Right kidney (tissue), 9 donors: ENCODE measurements at places on chromosomes 6 and 20.
A peak's percentile ranks its signal among the peaks of the same experiment; 100 is the strongest.

GRCh38 chr6:33107641-33108040 lies 31.9 kb downstream of the HLA-DPB1 start:
- no peak for DNase-seq

GRCh38 chr6:135033238-135033637 lies 21.4 kb downstream of the HBS1L start:
- DNase-seq, result no peak

DNA sequence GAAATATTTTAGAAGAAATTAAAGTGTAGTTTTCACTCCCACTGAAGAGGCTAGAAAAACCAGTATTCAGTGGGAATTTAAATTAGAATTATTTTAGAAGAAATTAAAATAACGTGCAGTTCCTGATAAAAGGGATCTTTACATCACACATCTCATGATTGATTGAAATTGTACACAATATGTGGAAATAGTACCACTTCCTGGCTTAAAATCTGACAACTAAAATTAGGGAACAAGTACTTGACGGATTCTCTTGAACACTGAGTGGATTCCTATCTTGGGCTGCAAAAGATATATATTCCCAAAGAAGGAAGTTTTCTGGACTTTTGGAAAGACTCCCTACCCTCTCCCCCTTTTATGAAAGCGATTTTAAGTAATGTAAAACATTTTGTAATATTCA lies 14.6 kb upstream of the MTCL3 start:
- DNase-seq, result no peak

GRCh38 chr6:83708970-83709747 lies at the start of gene SNAP91:
TSS of gene SNAP91 (minus strand) at chr6:83709101. CDS start at chr6:83707927, 1,174 bp downstream.
- DNase-seq, result peak; percentile 62

- DNase-seq, result no peak
These were observed 187.8 kb downstream of the SASH1 start for GRCh38 chr6:148530394-148530953.

DNA sequence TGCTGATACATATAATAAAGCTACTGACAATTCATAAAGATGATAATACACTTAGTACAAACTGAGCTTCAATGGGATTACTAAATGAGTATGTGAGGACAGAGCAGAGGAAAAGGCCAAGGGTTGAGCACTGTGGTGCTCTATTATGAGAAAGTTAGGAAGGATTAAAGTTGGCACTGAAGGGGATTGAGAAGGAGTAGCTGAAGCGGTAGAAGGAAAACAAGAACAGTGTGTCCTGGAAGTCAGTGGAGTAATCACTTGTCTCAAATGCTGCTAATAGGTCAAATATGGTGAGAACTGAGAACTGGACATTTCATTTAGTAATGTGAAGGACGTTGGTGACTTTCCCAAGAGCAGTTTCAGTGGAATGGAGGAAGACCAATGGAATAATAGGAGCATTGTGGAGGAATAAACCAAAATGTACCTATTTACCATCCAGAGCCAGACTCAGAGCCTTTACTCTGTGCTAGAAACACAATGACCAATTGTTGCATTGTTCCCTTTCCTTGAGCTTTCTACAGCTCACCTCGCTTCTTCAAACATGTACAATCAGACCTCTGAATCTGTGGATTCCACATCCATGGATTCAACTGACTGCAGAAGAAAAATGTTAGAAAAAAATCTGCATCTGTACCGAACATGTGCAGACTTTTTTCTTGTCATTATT lies 255.9 kb downstream of the LAMA2 start:
- no peak for DNase-seq

DNA sequence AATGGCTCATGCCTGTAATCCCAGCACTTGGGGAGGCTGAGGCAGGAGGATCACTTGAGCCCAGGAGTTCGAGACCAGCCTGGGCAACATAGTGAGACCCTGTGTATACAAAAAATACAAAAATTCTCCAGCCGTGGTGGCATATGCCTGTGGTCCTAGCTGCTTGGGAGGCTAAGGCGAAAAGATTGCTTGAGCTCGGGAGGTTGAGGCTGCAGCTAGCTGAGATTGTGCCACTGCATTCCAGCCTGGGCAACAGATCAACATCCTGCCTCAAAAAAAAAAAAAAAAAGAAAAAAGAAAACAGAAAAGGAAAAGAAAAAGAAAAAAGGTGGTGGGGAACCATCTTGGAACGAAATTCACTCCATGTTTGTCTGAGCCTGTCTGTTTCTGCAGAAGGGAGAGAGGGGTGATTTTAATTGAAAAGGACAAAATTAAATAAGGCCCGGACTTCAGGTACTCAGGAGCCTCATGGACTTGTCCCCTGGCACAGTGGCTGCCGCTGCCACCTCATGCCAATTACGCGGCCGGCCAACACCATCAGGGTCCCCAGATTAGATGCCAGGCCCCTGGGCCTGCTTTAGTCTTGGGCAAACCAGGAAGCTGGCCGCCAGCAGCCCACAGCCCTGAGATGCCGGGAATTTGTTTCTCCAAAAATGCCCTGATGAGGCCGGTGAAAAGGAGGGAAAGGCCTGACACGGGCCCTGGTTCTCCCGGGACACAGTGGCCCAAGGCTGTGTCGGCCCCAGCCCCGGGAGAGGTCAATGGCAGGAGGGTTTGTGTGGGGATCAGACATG lies 37.8 kb upstream of the STX16 start:
- DNase-seq, result no peak

DNA sequence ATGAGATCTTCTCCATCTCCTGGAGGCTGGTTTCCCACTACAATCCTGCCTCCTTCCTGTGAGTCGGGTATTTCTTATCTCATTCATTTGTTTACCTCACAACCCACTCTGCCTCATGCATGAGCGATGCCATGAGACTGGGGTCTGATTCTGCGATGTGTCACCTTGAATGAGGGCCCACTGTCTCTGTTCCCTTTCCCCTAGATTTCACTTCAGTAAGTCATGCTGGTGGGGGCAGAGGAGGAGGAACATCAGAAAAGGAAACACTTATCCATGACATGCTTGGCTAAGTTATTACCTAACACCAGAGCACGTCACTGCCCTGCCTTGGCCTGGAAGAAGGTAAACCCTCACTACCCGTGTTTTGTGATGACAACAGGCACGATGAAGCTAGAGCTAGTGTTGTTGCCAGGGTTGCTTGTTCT lies 337.4 kb upstream of the PRDM1 start:
- DNase-seq, result no peak

- DNase-seq, result no peak
These were observed 265.9 kb downstream of the BMP7 start for GRCh38 chr20:57000441-57000968.

DNA sequence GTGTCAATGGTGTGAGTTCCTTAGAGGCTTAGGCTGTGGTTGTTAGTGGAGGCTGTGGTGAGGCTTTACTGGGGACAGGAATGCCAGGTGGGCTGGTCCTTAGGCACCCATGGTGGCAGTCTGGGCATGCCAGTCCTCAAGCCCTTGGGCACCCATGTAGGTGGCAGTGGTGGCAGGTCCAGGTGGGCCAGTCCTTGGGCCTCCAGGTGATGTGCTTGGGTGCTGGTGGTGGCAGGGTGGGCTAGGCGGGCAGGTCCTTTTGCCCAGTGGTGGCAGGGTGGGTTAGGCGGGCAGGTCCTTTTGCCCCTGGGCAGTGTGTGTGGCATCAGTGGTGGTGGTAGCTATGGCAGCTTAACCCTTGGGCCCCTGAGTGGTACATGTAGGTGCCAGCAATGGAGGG lies 133.8 kb downstream of the FLRT3 start:
- no peak for DNase-seq

DNA sequence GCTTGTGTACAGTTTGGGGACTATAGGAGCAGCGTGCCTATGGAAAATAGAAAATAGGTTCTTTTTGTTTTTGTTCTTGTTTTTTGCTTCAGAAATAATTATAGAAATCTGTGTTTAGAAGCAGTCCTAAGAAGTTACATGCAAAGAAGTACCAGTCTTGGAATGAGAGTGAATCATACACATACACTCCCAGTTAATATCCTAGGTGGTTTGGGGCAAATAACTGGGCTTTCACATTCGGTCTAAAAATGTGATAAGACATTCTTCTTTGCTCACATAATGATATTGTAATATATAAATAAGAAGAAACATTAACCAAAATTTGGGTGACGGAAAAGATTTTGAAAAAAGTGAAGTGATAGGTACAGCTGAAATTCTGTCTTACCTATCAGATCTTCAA lies 61.0 kb downstream of the ENPP1 start:
- DNase-seq, result no peak

- no peak for DNase-seq
These were observed 6.0 kb downstream of the APMAP start for GRCh38 chr20:24986436-24987015.

DNA sequence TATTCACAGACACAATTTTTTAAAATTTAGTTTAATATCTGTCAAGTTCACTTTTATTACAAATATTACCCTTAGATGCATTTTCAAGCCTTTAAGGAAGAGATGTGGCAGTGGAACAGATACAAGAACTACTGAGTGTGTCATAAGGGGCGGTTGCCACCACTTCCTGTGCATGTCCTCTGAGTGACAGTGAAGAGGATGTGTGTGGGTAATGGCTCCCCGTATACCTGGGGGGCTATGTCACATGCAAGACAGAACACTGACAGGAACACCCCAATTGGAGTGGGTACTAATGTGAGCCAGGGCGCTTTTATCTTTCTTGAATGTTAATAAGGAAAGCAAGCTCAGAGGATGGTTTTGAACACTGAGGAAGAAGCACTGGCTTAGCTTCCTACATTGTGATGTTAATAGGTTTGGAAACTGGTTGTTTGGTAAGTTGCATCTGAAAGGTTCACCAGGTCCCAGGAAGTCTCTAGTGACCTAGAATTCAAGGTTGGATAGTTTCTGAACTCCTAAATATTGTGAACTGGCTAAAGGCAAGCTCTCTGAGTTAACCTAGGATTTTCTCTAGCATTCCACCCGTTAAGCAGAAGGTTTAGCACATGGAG lies 83.4 kb upstream of the ASF1A start:
- DNase-seq, result no peak

DNA sequence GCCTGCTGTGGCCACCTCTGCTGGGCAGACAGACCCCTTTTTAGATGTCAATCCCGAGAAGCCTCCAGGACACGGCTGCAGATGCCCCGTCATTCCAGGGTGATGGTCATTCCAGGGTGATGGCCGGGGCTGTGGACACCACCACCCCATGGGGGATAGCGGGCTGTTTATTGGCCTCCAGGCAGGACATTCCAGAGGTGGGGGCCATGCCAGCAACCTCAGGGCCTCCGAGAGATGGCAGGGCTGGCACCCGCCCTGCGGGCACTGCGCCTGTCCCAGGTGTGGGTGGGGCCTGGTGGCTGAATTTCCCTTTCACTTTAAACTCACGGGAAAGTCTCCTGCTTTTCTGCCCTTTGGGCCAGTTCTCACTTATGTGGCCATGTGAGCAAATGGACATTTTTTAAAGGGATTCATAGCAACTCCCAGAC lies 14.5 kb downstream of the COL9A3 start:
- no peak for DNase-seq

GRCh38 chr6:158170656-158171081 lies 2.5 kb downstream of the GTF2H5 start:
- DNase-seq, result no peak
